Esophagus squamous epithelium (tissue), 5 donors: ENCODE measurements at places on chromosomes 2 and 18. TPM values are rescaled to one million over a fixed set of nuclear protein-coding genes. Genes with fewer than 3 reads are reported as not detected.

- no peak overlapping the region for H3K4me3 ChIP-seq
- DNase-seq: no peak
These were observed 62.1 kb downstream of the CTAGE1 start for GRCh38 chr18:22355598-22355997.

- no peaks in the 10 kb centered on the region for H3K27me3 ChIP-seq
- H3K36me3 ChIP-seq: no peaks in the 10 kb centered on the region
- H3K27ac ChIP-seq: no peak overlapping the region
- H3K4me1 ChIP-seq: no peaks in the 10 kb centered on the region
- no peak for DNase-seq
These were observed 142.7 kb downstream of the PDE11A start for GRCh38 chr2:177929662-177930522.

DNA sequence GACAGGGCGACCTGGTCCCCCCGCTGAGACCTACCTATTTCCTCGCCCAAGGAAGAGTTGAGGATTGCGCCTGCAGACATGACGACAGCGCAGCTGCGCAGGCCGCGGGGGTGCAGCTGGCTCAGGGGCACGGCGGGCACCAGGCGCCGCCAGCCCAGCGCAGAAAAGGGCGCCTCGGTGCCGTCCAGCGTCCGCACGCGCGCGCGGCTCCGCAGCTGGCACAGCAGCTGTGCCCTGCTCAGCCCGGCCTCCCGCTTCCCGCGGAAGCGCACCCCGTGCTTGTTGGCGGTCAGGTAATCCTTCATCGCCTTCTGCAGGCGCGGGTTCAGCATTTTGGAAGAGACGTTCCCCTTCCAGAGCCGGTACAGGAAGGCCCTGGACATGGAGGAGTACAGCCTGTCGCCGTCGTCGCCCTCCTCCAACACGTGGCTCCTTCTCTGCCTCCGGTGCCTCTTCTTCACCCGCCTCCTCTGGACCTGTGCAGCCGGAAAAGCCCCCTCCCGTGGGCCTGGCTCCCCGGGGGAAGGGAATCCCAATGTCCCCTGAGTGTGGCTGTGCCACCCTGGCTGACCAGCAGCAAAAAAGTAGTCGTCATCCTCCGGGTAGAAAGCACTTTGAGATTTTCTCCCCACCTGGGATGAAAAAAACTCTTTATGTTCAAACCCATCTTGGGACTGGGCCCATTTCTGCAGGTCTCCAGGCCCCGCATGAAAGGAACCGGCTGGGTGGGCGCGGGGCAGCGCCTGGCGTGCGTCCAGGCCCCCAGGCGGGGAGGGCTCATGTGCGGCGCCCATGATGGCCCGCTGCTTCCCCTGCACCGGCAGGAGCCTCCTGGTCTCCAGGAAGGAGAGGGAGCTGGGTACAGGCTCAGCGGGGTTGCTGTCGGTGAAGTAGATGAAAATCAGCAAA lies 42.7 kb downstream of the ST6GAL2 start:
- H3K4me1 ChIP-seq: peaks cover 10% of the 10 kb centered on the region
- no peaks in the 10 kb centered on the region for H3K27me3 ChIP-seq
- DNase-seq: no peak
- H3K36me3 ChIP-seq: no peaks in the 10 kb centered on the region
- H3K4me3 ChIP-seq: no peak overlapping the region

The TEX44 gene
- not detected for total RNA-seq

DNA sequence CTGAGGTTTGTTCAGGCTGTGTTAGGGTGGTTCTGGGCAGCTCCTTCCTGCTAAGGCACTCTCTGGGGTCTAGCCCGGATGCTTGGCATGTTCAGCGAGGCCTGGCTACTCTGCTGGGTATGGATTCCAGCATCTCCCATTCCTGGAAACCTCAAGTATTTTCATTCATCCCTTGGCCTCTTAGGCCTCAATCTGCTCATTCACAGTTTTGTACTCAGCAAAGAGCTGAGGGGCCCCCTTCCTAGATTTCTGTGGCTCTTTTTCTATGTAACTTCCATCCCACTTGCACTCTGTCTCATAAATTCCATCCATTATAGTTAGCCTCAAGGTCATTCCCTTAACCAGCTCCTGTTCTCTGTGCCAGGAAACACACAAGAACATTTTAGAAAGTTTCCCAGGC lies 798.8 kb upstream of the HS6ST1 start:
- no peak overlapping the region for H3K27ac ChIP-seq
- peaks cover 7% of the 10 kb centered on the region for H3K4me1 ChIP-seq
- no peaks in the 10 kb centered on the region for H3K27me3 ChIP-seq
- DNase-seq: no peak

GRCh38 chr2:172280571-172281361 lies 146.6 kb upstream of the ITGA6 start:
- no peaks in the 10 kb centered on the region for H3K36me3 ChIP-seq
- no peaks in the 10 kb centered on the region for H3K27me3 ChIP-seq
- H3K27ac ChIP-seq: no peak overlapping the region
- no peak for DNase-seq

The CRYBA2 gene
- total RNA-seq: not detected

The TUBB8B gene
- total RNA-seq: not detected

DNA sequence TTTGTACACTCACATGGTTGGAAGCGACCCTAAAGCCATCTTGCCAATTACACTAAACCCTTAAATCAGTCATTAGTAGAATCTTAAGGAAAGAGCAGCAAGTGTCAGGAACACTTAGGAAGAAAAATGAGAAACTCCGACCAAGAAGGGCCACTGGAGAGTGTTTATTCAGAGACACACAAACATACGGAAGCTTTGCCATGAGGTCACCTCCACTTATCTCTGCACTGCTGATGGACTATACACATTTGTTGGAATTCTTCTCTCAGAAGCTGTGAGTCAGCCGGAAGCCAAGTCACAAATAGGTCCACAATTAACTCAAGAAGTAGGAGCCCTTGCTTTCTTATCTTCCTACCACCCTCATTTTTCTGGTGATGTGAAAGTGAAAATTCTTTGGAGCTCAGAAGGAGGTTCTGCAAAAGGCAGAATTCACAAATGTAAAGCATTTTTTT lies 21.6 kb downstream of the BMP10 start:
- no peaks in the 10 kb centered on the region for H3K4me1 ChIP-seq
- no peaks in the 10 kb centered on the region for H3K36me3 ChIP-seq
- H3K27ac ChIP-seq: no peak overlapping the region
- no peak overlapping the region for H3K4me3 ChIP-seq
- no peak for DNase-seq

The KCNG2 gene
- total RNA-seq: not detected

GRCh38 chr18:35861367-35862118 lies 110.9 kb upstream of the RMP24 start:
- H3K27me3 ChIP-seq: no peaks in the 10 kb centered on the region
- H3K36me3 ChIP-seq: no peaks in the 10 kb centered on the region
- no peak overlapping the region for H3K4me3 ChIP-seq
- H3K27ac ChIP-seq: no peak overlapping the region
- H3K4me1 ChIP-seq: peaks cover 6% of the 10 kb centered on the region
- no peak for DNase-seq

- H3K4me1 ChIP-seq: no peaks in the 10 kb centered on the region
- H3K4me3 ChIP-seq: no peak overlapping the region
- H3K36me3 ChIP-seq: no peaks in the 10 kb centered on the region
- H3K27me3 ChIP-seq: no peaks in the 10 kb centered on the region
These were observed 37.0 kb downstream of the BARD1 start for GRCh38 chr2:214772443-214773015.

The KYNU gene
- total RNA-seq: 2.9 TPM

GRCh38 chr2:239388236-239389151 lies 12.3 kb downstream of the HDAC4 start:
- DNase-seq: no peak
- no peaks in the 10 kb centered on the region for H3K36me3 ChIP-seq
- H3K4me1 ChIP-seq: peaks cover 11% of the 10 kb centered on the region

- H3K36me3 ChIP-seq: no peaks in the 10 kb centered on the region
- H3K4me3 ChIP-seq: peak overlapping the region; percentile 54
- peaks cover 8% of the 10 kb centered on the region for H3K4me1 ChIP-seq
- DNase-seq: no peak
- H3K27ac ChIP-seq: peak overlapping the region; percentile 85
- H3K27me3 ChIP-seq: no peaks in the 10 kb centered on the region
These were observed 143.2 kb downstream of the MEIS1 start for GRCh38 chr2:66578054-66578686.
